ENCODE measurements at places on chromosomes 3 and 15. TPM values are rescaled to one million over a fixed set of nuclear protein-coding genes. Genes with fewer than 3 reads are reported as not detected.

DNA sequence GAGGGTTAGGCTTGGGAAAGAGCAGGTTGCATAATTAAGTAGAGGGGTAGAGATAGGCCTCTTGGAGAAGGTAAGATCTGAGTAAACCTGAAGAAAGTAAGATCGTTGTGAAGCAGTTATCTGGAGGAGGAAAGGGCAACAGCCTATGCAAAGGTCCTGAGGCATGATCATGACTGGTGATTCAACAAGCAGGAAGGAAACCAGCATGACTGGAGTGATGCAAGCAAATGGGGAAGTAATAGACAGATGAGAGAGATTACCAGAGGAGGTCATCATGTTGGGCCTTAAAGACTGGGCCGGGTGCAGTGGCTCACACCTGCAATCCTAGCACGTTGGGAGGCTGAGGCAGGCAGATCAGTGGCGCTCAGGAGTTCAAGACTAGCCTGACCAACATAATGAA lies 360.2 kb downstream of the EPHB1 start:
- no peak for DNase-seq

The RLBP1 gene
- not detected for total RNA-seq

- peak; percentile 80 for DNase-seq
Observed at GRCh38 chr3:46646700-46647099, 34.4 kb downstream of the FAM240A start.

The SLC22A14 gene
- total RNA-seq = 0.45 TPM

GRCh38 chr3:127688022-127688415 lies 15.3 kb downstream of the ABTB1 start:
- no peak for DNase-seq

The TMEM89 gene
- not detected for total RNA-seq

- no peak for DNase-seq
Observed at GRCh38 chr3:24985668-24986067, 442.4 kb upstream of the RARB start.

DNA sequence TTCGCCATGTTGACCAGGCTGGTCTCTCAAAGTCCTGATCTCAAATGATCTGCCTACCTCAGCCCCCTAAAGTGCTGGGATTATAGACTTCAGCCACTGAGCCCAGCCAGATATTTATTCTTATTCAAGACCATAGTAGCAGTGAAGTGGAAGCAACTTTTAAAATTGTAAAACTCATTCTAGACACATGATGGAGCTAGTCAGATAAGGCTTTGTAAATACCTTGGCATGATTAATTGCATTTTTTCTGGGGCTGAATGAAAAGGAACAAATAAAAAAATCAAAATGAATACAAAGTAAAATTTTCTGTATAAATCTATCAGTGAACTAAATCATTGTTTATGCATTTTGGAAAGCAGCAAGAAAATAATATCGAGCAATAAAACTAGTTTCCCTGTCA lies 4.1 kb upstream of the MYO1E start:
- no peak for DNase-seq

DNA sequence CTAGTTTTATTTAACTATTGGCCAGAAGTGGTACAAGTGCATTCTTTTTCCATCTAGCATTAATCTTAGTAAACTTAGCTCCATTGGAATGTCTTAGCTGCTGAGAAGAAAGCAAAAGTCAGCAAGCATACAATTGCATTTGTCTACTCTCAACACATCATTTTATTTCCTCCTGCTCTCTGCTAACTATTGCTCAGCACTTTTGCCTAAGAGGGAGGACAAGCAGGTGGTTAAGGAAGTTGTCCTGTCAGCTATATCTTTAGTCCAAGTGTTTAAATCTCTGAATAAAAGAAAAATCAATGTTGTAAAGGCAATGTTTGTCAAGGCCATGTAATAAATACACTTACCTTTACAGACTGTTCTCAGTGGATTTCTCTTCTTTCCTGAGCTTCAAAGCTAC lies 51.0 kb downstream of the FHIT start:
- DNase-seq = no peak

The MKRN2 gene
- 35.6 TPM for total RNA-seq

DNA sequence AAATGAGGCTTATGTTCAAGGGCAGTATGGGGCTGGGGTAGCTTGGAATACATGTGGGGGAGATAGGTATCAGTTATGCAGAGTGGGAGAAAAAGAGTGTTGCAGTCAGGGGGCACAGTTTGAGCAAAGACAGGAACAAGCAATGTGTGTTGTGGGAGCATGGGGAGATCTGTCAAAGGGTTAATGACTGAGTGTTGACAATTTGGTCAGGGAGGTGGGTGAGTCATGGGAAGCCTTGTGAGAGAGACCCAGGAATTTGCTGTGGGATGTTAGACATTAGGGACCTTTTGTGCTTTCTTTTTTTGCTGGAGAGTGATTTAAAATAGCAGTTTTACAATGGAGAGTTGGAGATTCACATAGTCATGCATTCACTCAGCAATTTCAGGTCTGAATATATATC lies 221.6 kb upstream of the NR2E3 start:
- DNase-seq = no peak

DNA sequence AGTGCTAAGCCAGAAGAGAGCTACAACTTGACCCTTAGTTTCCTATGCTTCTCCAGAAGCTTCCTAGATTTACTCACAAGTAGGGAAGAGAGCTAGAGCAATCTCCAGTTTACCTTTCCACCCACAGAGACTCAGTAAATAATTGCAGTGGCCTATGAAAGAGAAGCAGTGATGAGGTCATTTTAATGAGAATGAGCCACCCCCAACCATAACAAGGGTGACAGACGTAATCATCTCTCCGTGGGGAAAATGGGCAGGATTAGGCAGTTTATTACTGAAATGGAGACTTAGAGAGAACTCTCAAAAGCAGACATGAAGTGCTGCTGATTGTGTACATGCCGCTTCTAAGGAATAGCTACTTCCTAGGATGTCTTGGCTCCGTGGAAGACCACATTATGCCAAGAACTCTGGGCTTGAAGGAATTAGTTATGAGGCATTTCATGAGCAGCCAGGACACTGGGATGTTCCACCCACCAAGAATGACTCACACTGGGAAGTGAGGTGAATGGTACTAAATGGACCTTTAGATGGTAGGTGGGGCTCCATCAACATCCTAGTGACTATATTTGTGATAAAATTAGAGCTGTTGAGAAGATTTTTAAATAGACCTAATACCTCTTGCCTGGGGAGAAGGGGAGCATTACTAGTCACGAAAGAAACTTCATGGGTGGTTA lies 160.9 kb downstream of the EDEM1 start:
- no peak for DNase-seq

DNA sequence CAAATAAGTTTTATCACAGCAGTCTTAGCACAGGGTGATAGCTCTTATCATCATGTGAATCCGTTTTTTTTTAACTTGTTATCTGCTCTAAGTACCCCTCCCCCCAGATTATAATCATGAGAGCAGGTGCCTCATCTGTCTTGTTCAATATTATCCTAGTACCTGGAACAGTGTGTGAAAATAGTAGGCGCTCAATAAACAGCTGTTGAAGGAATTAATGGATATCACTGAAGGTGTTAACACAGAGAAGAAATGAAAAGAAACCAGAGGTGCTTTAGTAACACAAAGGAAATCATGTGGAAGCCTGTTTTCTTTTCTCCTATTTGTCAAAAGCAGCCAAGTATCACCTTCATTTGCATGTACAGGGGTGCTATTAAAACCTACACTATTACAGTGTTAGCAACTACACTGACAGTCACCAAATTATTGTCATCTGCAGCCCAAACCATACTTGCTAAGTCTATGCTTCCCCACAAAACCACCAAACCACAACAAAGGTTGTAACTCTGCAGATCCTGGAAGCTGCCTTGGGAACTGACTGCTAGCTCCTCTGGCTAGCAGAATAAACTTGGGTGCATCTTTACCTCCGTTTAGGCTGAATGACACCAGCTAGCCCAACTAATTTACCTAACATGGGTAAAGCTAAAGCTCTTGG lies 2.9 kb downstream of the XPC start:
- no peak for DNase-seq

The TM6SF1 gene
- total RNA-seq = 3.5 TPM

The GP5 gene
- total RNA-seq = 0.06 TPM

GRCh38 chr15:35141743-35142471 lies 56.8 kb upstream of the NANOGP8 start:
- no peak for DNase-seq

The SUSD5 gene
- total RNA-seq = 1.1 TPM

The CPNE4 gene
- total RNA-seq = not detected

The KCNH8 gene
- total RNA-seq = 1.2 TPM

DNA sequence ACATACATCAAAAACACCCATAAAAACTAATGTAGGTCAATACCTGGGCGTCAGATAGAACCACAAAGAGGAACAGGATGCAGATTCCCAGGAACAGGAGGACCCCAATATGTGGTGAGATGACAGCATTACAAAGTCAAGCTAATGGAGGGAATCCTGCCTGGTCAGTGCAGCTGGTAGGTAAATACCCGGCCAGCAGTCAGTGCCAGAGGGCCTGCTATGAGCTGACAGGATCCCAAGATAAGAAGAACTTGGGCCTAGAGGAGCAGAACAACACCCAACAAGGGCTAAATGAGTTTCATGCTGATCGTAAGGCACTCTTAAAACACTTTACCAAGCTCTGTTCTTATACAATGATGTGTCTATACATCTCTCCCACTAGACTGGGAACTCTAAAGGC lies 61.2 kb upstream of the KCNMB2 start:
- DNase-seq = no peak

Measured in lower leg skin (tissue), 4 donors.